ENCODE measurements at places on chromosomes 3 and 15.

DNA sequence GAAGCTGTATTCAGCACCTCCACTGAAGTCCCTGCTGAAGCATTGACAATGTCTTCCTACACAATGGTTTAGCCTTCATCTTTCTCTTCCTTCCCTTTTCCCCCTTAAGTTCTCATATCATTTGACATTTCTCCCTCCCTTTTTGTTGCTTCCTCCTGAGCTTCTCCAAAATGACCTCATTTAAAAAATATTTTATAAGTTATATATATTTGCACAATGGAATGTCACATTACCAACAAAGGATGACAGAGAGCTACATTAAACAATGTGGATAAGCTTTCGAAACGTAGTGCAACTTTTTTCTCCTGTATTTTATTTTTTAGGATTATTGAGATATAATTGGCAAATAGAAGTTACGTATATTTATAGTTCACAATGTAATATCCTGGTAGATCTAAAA lies 13.2 kb upstream of the DLG1 start:
- DNase-seq, result no peak

- DNase-seq, result no peak
Observed at GRCh38 chr15:65217526-65218482, 6.5 kb upstream of the CILP start.

GRCh38 chr3:46480491-46481195 lies 15.9 kb upstream of the LTF start:
- peak; percentile 35 for DNase-seq

- DNase-seq, result no peak
Observed at GRCh38 chr3:64829331-64829730, 141.5 kb upstream of the ADAMTS9 start.

- DNase-seq, result no peak
Observed at GRCh38 chr3:142636050-142636449, 39.9 kb downstream of the PLS1 start.

GRCh38 chr3:56861511-56861910 lies 59.8 kb upstream of the ARHGEF3 start:
- DNase-seq, result no peak

GRCh38 chr3:196418601-196419000 lies 13.6 kb downstream of the UBXN7 start:
- DNase-seq, result no peak

DNA sequence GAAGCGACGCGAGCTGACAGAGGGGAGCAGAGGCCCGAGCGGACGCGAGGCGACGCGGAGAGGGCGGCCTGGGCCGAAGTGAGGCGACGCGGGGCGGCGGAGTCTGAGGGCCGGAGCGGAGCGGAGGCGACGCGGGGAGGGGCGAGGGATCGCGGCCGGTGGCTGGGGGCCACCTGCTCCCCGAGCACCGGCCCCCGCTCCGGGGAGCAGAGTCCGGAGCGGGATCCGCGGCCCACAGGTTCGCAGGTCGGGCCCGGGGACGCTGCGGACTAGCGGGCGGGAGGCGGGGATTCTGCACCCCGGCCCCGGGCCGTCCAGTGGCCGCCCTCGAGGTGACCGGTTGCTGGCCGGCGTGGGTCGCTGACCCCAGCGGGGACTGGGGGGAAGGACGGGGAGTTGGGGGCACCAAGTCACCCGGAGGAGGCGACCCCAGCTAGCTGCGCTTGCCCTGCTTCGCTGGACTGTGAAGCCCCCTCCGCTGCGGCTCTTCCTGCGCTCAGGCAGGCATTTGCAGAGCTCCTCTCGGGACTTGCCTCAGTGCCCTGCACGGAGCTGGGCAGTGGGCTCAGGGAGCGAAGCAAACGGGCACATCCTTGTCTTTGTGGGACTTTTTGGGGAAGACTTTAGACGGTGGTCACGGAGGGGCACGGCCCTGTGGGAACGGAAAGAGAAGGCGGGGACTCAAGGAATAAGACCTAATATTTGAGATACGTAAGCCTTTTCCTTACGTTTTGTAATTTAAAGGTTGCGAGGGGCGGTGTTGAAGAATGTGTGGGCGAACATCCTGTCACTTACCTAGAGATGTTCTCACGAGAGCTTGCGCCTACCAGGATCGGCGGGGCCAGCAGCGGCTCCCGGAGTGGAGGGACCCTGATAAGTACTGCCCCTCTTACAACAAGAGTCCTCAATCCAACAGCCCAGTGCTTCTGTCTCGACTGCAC lies 566 bp downstream of the HMCES start:
- peak; percentile 86 for DNase-seq

- peak; percentile 79 for DNase-seq
Observed at GRCh38 chr3:141051443-141052200, 475 bp downstream of the SPSB4 start.

GRCh38 chr3:119160361-119160760 lies 13.0 kb upstream of the UPK1B start:
- DNase-seq, result no peak

- DNase-seq, result no peak
Observed at GRCh38 chr15:36841193-36841592, 259.2 kb downstream of the MEIS2 start.

- DNase-seq, result no peak
Observed at GRCh38 chr15:89248584-89248983, 4.8 kb downstream of the FANCI start.

DNA sequence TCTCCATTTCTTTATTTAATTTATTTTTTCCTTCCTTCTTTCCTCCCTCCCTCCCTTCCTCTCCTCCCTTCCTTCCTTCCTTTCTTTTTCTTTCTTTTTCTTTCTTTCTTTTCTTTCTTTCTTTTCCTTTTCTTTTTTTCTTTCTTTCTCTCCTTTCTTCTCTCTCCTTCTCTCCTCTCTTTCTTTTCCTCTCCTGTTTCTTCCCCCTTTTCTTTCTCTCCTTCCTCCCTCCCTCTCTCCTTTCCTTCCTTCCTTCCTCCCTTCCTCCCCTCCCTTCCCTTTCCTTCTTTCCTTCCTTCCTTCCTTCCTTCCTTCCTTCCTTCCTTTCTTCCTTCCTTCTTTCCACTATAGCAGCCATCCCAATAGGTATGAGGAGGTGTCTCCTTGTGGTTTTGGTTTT lies 6.8 kb upstream of the PDIA5 start:
- DNase-seq, result no peak

DNA sequence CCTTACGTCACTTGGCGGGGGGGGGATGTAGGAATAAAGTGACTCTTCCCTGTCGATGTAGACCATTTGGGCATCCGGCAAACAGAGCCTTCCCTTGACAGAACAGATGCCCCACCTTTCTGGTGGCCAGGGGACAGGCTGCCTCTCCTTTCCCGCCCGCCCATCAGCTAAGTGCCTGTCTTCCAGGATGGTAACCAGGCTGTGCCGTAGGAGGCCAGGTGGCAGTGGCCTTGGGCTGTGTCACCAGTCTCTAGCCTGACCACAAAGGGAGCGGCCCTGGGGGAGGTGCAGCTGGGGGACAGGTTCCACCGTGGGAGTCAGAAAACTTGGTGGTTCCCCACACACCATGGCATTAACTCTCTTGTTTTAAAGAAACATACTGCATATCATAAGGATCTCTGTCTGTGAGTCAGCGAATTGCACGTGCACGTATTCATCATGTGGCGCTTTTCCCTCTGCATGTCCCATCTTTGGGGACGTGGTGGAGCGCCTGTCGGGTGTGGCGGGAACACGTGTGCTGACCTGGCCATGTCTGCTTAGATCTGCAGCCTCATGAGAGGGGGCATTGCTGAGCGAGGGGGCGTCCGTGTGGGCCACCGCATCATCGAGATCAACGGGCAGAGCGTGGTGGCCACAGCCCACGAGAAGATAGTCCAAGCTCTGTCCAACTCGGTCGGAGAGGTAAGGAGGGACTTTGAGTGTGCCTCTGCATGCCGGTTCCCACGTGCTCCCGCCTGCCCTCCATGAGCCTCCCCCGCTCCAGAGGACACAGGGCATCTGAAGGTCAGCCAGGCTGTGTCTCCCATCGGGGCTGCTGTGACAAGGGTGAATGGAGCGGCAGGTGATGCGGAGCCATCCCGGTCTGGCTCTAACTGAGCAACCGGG lies 156.0 kb downstream of the NSMCE3 start:
- no peak for DNase-seq

DNA sequence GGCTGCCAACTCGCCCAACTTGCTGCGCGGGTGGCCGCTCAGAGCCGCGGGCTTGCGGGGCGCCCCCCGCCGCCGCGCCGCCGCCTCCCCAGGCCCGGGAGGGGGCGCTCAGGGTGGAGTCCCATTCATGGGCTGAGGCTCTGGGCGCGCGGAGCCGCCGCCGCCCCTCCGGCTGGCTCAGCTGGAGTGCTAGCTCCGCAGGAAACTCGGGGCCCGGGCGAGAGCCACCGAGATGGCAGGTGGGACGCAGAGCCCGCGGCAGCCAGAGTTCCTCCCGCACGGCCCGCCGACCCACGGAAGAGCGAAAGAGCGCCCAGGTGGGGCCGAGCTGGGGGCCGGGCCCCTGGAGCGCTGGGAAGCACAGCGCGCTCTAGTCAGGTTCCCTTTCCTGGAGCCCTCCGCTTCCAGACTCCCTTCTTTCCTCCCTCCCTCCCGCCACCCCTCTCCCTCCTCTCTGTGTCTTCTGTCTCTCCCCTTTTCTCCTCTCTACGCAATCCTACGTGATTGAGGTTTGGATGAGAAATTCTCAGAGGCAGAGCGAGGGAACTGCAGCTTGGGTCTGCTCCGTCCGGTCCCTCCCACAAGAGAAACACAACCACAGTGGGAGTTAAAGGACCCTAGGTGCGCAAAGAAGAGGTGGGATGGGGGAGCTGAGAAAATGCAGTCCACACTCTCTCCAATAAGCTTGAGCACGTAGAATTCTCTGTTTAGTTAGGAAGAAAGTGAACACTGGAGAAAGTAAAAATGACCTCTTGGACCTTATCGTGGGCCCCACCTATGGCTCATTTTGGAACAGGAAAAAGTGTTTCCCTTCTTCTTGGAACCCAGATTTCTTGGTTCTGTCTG lies 317.3 kb downstream of the FGF12 start:
- DNase-seq, result peak; percentile 69

GRCh38 chr15:85733416-85733815 lies 61.3 kb downstream of the KLHL25 start:
- no peak for DNase-seq

DNA sequence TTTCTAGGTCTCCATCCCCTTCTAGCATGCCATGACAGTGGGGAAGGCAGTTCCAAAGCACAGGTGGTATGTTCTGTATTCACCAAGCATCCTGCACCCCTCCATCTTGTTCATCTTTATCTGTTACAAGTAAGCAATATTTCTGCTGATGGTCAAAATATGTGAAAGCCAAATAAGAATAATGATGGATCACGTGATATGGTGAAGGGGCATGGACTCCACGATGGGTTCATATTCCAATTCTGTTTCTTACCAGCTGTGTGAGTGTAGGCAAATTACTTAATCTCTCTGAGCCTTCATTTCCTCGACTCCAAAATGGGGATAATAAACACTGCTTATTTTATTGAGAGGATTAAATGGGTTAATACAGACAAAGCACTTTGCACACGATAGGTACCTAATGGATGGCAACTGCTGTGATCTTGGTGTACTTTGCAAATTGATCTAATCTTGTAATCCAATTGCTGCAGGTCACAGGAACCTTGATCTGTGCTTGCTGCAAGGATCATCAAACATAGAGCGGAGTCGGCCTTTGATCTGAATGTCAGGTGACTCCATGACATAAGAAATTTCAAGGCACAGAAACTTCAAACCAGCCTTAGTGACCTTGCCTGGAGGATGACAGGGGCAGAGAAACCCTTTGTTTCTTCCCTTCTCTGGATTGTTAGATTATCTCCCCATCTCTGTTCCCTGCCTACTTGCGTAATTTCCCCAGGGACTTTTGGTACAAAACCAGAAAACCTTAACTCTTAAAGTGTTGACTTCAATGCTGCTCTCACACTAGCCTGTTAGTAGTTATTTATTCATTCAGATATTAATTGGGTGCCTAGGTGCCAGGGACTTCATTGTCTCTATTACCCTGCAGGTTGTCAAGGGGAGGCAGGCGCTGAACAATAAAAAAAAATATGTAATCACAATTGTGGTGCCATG lies 25.8 kb downstream of the SIAH2 start:
- peak; percentile 70 for DNase-seq

- DNase-seq, result no peak
Observed at GRCh38 chr3:171385086-171385485, 75.1 kb downstream of the TNIK start.

- no peak for DNase-seq
Observed at GRCh38 chr3:62951037-62951613, 75.9 kb upstream of the CADPS start.

- no peak for DNase-seq
Observed at GRCh38 chr3:37441689-37442088, 267.3 kb upstream of the LRRFIP2 start.

GRCh38 chr3:87375231-87375682 lies 98.9 kb upstream of the POU1F1 start:
- DNase-seq, result no peak

DNA sequence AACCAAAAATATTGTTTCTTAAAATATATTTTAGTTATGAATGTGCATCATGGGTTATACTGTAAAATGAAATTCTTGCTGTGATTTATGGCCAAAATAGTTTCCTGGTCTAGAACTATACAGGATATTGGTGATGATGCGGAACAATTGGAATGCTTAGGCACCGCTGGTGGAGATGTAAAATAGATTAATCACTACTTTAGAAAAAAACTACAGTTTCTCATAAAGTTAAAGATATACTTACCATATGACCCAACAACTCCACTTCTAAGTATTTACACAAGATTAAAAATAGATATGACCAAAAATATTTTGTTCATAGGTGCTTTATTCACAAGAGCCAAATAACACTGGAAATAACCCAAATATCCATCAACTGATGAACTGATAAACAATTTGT lies 126.7 kb downstream of the TUSC7 start:
- no peak for DNase-seq

DNA sequence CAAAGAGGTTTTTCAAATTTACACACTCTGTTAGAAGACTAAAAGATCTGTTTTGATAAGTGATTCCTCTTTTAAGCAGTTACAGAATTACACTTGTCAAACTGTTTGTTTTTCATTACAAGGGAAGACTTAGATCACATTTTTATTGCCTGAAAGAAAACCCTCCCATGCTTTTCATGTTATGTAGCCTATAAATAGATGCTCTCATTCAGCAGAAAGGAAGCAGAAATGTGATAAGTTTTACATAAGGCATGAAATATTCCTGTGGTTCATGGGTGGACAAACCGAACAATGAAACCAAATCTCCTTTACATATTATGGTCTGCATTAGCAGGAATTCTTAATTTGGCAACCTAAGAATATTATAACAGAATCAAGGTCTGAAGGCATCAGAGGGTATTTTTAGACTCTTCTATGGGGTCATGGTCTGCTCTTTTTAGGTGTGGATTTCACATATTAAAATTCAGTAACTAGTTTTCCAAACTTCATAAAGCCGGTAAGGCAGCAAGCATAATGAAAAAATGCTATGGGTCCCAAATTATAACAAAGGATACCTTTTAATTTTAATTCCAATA lies 37.3 kb upstream of the FXR1 start:
- no peak for DNase-seq

DNA sequence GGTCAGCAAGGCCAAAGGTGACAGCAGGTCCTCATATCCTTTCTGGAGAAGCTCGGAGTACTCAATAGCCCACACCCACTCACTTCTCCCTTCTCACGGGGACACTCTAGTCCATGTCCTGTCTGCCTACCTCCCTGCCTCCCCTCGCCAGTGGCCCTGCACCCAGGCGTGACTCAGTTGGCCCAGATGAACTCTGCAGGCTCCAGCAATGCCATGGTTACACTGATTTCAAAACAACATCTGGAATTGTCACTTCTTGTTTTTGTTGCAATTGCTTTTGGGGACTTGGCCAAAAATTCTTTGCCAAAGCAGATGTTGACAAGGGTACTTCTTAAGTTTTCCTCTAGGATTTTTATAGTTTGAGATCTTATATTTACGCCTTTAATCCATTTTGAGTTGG lies 13.0 kb downstream of the IL16 start:
- DNase-seq, result no peak

Data from islet precursor cell (in vitro differentiated cells).